ENCODE measurements at places on chromosomes 5 and 9.

DNA sequence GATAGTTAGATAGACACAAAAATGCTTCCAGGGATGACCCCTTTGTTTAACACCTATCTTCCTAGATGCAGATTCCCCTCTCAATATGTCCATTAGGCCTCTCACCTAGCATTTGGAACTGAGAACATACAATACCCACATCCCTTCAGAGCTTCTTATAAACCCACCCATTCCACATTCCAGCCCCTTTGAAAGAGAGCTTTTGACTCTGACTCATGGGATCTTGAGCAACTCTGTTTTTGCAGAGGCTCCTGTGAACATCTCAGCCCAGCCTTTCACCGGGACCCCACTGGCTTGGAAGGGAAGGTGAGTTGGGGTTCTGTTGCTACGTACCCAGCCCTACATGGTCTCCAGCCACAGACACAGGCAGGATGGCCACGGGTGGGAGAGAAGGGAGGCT, 195.5 kb downstream of the FRMD3 start:
- DNase-seq: no peak

GRCh38 chr5:132006331-132007120, 4.9 kb downstream of the ACSL6 start:
- DNase-seq: no peak

DNA sequence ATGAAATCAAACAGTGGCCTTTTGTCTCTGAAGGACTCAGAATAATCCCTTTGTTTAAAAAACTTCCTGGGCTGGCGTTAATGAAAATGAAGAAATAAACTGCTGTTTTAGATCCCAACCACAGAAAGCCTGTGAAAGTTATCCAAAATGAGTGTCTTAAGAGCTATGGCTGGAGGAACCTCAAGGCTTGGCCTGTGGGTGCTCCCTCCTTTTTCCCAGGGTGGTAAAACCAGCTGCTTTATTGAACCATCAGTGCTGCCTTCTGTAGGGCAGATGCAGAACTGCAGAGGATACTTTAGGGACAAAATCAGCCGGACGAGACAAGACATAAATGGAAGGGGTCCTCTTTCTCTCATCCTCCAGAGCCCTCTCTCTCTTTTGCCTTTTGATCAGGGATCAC, 100.9 kb downstream of the SMARCA2 start:
- DNase-seq: peak; percentile 20

- DNase-seq: no peak
These were observed 543.1 kb downstream of the TLE1 start for GRCh38 chr9:81146241-81146640.

DNA sequence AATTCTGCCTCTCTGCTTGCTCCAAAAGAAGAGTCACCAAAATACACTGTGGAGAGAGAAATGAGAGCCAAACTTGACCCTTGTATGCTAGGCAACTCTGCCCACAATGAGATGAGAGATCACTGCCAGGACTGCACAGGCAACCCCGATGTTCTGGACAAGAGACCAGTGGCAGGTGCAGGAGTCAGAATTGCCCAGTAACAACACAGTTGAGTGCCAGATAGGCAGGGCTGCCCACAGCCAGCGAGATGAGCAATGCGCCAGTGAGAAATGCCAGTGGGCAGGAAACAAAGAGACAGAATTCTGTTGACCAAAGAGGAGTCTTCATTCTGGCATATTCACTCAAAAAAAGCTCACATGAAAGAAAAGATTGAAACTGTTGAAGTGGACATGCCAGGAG, 570.7 kb downstream of the CAAP1 start:
- DNase-seq: no peak

DNA sequence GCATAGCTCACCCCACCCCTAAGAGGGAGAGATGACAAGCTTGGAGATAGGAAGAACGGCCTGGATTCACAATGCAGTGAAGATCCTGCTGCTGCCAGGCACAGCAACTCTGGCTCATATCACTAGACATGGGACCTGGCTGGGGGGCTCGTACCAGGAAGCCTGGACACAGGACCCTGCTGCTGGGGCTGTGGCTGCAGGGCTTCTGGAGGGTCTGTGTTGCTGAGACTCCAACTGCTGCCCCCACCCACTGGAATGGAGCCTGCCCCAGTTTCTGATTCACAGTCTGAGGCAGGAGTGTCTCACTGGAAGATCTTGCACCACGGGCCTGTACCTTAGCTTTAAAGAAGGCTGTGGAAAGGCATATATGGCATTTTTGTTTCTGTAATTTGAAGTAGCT, 31.0 kb upstream of the GLRX start:
- DNase-seq: no peak

DNA sequence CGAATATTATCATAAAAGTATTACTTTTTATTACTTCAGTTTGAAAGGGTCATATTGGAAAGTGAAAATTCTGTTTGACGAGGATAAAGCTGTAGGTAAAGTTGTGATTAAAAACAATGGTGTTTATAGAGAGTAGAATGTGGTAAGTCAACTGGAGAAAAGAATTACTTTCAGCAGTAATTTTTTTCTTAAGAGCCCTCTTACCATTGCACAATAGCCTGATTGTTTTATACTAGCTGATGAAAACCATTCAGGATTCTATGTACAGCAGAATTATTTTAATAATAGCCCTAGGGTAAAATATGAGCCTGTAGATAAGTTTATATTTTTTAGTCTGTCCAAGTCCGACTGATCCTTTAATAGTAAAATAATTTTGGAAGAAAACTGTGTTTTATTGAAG, 16.6 kb downstream of the CDC42SE2 start:
- DNase-seq: no peak

DNA sequence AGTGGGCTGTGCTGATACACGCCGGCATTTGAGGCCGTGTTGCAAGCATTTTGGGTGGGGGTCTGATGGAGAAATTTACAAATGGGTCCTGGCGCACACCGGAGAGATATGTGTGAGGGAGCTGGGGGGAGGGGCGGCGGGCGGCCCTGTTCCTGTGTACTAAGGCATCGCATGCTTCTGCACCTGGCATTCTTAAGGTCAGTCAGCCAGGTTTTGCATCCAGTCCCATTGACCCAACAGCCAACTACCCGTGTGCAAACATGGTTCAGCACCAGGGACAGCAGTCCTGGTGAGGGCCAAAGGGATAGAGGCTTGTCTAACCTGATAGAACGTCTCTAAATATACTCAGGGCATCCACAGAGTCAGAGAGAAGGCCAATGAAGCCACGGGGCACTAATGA, 839 bp downstream of the GABRG2 start:
- DNase-seq: peak; percentile 72

GRCh38 chr5:78232163-78232562, 62.3 kb downstream of the AP3B1 start:
- no peak for DNase-seq

- no peak for DNase-seq
These were observed 10.3 kb upstream of the CCIN start for GRCh38 chr9:36158917-36159316.

- DNase-seq: no peak
These were observed 2.7 kb downstream of the TNC start for GRCh38 chr9:115115117-115115880.

DNA sequence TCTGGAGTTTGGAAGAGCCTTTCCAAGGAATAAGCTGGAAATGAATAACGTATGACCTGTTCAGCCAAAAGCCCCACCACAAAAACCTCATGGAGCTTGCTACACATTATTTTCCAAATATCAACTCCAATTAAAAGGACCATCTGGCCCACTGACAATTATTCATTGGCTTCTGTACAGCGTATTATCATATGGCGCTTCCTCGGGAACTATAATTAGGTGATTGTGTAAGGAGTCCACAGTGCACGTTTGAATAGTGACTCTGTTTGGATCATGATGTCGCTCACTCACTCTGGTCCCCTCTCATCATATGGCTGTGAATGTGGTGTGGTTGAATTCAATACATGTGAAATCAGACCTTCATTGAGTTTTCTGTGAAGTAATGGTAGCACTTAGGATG, 52.1 kb downstream of the GDNF start:
- no peak for DNase-seq

DNA sequence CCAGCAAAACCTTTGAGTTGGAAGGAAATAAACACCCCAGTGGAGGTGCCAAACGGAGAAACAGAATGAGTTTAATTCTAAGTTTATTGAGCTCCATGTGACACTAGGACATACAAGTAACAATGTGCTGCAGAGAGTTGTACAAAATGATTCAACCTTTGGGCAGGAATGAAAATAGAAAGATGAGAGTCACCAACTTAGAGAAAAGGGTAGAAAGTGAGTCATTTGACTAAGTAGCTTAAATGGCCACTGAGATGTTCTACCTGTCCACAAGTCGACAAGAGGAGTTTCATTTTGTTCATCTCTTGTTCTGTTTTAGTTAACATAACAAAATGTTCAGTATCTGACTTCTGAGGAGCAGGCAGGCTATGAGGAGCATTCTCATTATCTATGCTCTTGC, 284.7 kb downstream of the NR2F1-AS1 start:
- no peak for DNase-seq

GRCh38 chr9:112334432-112334841, 1.0 kb upstream of the PTBP3 start:
- no peak for DNase-seq

- peak; percentile 33 for DNase-seq
These were observed 180.3 kb downstream of the C9orf152 start for GRCh38 chr9:110027671-110028081.

GRCh38 chr9:110850401-110851135, 182.0 kb downstream of the MUSK start:
- DNase-seq: no peak

DNA sequence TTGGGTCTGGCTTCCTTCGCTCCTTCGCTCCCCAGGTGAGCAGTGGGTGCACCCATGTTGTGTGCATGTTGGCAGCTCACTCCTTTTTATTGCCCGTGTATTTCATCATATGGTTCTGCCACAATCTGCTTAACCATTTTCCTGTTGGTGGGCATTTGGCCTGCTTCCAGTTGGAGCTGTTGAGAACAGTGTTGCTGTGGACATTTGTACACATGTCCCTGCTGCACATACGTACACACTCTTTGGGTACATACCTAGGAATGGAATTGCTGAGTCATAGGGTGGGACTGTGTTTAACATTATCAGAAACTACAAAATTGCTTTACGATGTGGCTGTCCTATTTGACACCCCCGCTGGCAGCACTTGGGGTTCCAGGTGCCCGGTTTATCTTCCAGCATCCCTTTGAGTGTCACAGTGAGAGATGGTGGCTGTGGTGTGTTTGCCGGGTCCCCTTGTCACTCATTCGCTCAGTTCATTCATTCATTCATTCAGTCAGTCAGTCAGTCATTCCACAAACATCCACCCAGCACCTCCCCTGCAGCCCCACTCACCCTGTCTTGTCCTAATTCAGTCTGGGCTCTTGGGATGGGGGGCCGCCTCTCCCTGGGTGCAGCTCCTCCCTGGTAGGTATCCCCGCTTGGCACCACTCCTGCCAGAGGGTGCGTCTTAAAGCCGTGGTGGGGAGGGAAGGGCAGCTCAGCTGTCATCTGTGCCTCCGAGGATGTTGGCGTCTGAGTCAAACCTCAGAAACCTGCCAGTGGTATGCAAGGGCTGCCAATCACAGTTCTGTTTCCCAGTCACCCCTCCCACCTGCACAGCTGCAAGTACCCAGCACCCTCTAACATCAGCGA, 7.9 kb upstream of the FIBCD1 start:
- no peak for DNase-seq

DNA sequence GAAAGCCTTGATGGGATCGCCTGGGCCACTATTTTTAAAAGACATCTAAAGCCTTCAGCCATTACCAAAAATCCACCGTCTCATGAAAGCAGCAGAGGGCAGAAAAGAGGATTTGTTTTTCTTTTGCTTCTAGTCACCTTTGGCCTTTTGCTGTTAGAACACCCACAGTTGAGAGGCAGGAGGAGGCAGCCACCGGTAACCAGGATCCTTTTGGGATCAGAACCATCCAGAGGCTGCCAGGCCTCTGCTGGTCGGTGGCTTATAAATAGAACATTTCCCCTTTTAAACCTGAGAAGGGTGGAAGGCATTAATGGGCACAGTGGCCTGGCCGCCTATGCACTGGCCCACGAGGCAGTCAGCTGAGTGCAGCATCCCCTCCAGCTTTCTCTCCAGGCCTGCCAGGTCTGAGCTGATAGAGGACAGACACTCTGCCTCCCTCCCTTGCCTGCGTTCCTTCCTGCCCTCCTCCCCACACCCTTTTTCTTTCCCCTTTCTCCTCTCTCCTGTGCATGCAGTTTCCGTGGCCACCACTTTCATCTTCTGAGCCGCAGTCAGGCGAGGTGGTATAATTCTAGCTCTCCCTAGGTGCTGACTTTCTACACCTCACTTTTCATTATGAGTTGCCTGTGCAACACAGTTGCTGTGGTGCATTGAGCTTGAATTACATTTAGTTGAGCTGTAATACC, 253.4 kb downstream of the ARHGAP26 start:
- DNase-seq: no peak

- DNase-seq: peak; percentile 91
These were observed 15.1 kb upstream of the ZNF131 start for GRCh38 chr5:43105369-43106289.

- DNase-seq: no peak
These were observed 16.6 kb upstream of the RALGDS start for GRCh38 chr9:133137451-133138231.

GRCh38 chr9:115135821-115136778, 18.1 kb upstream of the TNC start:
- no peak for DNase-seq

- DNase-seq: no peak
These were observed 37.1 kb downstream of the GLIS3 start for GRCh38 chr9:4262735-4263141.

GRCh38 chr9:73149371-73150067, 2.1 kb upstream of the ANXA1 start:
- peak; percentile 34 for DNase-seq

Measured in HAP-1 (cell line).